ENCODE measurements at places on chromosomes 11 and 22.

- no peak for DNase-seq
Measured at GRCh38 chr11:117591316-117592039, 205.5 kb downstream of the DSCAML1 start.

GRCh38 chr11:110349138-110349996, 53.0 kb upstream of the RDX start:
- no peak for DNase-seq

GRCh38 chr11:16572945-16573344, 165.5 kb upstream of the C11orf58 start:
- DNase-seq: no peak

- no peak for DNase-seq
Measured at GRCh38 chr22:35593891-35594470, 23.1 kb downstream of the MB start.

GRCh38 chr11:57357856-57358255, 19.7 kb downstream of the P2RX3 start:
- DNase-seq: no peak

- DNase-seq: no peak
Measured at GRCh38 chr11:64611869-64612646, 21.0 kb downstream of the SLC22A12 start.

DNA sequence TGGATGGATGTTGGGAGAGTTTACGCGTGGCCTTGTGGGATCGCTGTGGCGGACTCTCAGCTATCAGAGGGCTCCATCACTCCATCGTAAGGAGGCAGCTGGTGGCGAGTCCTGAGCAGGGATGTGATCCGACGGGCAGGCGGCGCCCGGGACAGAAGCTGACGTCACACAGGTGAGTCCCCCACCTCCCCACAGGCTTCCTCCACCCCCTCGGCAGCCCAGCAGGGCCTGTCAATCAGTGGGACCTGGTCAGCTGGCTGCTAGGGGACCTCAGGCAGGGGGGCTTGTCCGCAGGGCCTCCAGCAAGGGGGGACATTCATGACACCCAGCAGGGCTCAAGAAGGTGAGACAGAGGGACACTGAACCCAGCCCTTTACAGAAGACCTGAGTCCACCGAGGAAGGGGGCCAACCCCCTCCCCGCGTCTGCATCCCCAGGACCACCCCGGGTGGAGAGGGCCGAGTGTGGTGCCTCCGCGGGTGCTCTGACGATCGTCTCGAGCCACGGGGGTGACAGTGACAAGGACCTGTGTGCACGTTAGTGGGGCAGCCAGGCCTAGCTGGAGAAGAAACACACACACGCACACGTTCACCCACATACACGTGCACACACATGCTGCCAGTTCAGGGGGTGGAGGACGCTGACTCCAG, 7.1 kb downstream of the HRAS start:
- no peak for DNase-seq

DNA sequence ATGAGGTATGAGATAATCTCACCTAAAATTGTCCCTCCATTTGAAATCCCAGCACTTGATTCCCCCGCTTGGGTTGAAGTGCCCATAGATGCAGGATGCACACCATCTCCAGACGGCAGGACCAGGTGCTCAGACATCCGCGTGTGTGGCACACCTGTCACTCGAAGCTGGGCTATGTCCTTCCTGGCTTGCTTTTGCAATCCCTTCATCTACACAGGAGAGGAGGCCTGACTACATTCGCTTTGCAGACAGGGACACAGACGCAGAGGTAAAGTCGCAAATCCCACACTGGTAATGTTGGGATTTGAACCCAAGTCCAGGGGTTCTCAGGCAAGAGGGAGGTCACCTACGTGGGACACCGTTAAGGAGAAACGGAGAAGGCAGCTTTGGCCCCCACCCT, 7.2 kb upstream of the CYTH4 start:
- DNase-seq: no peak

DNA sequence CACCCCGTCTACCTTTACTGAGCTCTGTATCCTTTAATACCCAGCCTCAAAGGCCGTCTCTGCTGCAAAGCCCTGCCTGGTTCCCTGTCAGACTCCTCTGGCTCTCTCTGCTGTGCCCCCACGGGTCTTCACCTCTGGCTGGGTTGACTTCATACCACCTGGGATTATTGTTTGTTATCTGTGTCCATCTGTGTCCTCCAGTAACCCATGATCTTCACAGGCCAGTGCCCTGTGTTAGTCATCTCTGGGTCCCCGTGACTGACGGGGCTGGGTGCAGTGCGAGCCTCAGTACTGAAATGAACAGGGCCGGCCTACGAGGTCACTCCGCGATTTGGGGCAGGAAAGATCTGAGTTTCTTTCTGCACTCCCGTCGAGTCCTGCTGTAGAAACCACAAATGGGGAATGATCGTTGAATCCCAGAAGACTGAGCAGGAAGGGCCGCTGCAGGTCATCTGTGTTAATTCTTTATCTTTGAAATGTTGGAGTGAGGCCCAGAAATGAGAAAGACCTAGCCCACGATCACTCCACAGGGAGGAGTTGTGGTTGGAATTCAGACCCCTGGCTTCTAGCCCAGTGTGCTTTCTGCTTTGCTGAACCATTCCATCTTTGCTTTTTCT, 12.3 kb upstream of the TUB start:
- no peak for DNase-seq

GRCh38 chr11:28524098-28524497, 415.9 kb downstream of the METTL15 start:
- DNase-seq: no peak

DNA sequence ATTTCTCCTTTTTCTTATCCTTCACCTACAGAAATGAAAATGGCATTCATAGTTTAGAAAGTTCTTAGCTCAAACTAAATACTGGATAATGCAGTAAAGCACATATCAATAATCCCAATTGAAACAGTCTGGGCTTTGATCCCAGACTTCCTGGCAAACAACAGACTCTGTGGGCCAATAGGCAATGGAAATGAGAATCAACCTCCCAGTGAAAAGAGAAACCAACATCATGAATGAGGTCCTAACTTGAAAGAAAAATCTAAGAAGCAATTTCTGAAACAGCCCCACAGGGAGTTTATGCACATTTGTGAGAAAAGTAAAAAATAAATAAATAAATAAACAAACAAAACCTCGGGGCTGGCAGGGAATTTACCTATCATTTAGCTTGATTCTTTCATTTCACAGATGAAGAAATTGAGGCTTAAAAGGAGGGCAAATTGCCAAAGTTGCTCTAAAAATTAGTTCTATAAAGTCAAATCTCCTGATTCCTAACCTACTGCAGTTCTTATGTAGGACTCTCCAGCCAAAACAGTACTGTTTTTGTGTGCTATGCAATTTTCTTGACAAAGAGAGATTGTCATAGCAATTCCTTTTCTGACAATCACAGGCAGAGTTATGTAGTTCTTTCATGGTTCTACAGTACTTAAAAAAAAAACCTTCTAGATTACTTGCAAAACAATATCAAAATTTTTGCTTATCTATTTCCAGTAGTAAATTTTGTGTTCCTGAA, 265.8 kb downstream of the GRM5 start:
- DNase-seq: peak; percentile 5

GRCh38 chr11:68598816-68599653, 85.3 kb upstream of the GAL start:
- DNase-seq: no peak

DNA sequence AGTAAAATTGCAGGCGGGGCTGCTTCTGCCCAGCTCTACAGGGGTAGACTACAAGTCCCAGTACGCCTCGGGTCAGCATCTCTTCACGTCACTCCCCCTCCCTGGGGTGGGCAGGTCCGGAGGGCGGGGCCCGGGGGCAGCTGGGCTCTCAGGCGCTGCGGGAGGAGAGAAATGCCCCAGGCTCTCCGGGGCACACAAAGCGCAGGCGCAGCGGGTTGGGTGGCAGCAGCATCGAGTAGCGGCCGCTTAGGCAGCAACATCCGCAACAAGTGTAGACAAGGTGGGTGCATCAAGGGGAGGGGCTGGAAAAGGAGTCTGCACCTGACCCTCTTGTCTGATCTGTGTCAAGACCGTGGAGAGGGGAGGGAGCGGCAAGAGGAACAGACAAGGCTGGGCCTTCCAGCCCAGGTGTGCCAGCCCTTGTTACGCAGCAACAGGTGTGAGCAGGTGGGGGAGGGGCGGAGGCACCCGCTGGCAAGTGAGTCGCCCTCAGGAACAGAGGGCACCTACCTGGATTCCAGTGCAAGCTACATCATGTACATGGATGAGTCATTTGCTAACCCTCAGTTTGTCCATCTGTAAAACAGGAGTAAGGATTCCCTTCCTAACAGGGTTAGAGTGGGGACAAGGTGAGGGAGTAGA, 1.2 kb downstream of the PLEKHB1 start:
- DNase-seq: peak; percentile 89

DNA sequence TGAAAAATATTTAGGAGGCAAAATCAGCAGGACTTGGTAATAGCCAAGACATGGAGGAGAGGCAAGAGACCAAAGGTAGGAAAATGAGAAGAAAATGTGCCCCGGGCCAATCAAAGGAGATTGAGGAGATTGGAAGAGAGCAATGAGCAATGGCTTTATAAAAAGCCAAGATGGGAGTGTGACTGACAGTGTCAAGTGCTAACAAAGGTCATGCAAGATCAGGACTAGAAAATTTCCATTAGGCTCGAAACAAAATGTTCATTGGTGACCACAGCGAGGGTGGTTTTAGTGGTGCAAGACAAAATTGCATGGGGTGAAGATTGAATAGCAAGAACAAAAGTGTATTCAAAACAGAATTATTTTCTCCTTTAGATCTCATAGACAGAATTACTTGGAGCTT, 45.2 kb upstream of the TBCEL start:
- no peak for DNase-seq

DNA sequence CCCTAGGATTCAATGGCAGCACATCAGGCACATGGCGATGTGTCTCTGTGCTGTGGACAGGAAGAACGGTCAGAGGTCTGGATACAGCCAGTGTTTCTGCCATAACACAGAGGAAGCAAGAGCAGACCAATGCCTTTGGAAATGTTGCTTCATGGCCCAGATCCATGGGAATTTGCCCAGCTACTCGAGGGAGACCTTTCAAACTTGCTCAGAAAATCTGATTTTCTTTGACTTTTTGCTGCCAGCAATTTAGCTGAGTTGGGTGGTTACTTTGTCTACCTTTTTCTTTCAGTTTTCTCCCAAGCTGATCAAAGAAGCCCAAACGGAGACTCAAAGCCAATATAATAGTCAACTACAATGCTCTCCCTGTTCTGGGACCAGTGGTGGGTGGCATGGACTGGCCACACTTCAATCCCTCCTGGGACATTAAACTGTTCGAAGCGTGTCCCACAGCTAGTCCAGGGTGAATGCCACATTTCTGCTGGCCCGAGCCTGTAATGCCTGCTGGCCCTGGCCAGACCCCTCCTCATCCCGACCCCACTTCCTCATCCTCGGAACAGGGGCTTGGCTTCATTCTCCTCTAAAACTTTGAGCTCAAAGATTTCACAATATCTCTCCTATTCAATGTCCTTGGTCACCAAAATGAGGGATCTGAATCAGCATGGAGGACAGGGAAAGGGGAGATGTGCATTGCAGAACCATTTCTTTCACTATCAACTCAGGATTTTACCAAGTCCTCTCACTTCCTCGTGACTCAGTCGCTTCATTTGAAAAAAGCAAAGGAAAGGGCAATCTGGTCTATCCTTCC, 93.3 kb downstream of the ABTB2 start:
- DNase-seq: no peak

GRCh38 chr11:106014620-106015019, 7.4 kb downstream of the MSANTD4 start:
- DNase-seq: no peak

DNA sequence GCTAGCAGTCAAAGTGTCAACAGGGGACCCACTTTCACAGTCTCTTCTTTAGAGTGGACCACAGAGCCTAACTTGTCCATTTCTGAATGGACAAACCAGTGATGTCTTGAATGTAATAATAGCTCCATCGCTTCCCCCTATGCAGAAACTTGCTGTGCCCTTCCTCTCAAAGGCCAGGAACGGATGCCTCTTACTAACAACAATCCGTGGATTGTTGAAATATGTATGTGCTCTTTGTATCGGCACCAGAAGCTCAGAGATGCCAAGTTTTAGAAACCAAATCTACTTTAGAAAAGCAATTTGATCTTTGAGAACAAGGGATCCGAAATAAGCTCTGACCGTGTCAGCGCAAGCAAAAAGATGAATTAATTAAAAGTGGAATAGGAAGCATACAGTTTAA, 259.5 kb upstream of the POU2AF2 start:
- DNase-seq: no peak

DNA sequence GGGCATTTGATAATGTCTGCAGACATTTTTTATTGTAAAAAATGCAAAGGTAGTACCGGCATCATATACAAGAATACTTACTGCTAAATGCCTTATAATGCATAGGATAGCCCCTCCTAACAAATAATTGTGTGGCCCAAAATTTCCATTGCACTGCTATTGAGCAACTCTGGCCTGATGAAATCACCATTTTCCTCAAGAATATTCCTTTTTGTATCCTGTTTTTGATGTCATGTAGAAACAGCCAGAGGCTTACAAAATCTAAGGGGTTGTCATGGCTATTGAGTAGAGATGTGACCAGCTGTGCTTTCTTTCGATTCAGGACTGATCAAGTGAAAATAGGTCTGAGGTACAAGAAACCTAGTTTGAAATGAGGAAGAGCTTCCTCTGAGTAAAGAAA, 854.3 kb downstream of the KCNA4 start:
- DNase-seq: no peak

DNA sequence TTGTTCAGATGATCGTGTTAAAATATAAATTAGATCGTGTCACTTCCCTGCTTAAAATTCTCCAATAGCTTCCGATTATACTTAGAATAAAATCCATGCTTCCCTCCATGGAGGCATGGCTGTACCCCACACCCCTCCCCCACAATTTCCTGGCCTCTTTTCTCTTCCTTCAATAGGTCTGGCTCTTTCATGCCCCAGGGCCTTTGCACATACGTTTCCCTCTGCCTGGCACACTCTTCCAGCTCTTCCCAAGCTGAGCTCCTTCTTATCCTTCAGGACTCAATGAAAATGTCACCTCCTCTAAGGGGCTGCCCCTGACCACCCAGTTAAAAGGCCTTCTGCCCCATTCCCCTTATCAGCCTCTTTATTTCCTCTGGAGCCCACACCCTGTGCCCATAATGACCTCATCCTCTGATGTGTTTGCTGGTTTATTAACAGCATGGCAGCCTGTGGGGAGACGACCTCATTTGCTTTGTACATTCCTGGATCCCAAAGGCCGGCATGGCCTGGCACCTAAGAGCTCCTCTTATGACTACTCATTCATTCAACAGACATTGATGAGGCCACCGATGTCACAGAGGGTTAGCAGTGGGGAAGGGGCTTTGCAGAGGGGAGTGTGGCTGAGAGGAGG, 9.0 kb upstream of the FLRT1 start:
- DNase-seq: no peak

DNA sequence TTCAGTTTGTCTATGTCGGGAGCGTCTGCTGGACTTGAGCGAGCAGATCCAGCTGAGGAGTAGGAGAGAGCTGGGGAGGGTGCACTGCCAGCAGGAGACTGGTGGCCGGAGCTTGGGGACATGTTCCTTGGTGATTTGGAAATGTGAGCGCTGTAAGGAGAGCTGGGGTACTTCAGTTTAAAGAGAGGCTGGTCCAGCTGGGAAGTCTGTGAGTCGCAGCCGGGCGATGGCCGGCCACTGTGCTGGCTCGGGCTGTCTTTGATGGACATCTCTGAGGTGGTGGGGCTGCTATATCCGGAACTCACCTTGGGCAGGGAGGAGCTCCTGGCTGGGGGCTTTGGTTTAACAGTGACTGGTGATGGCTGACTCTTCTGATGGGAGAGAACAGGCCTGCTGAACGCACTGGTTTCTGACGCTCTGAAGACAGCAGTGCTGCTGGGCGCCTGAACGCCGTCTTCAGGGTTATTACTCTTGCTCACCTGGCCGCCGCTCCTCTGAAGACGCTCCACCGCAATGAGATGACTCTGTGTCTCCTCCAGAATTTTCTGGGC, 63.6 kb upstream of the PITPNB start:
- no peak for DNase-seq
